Right ventricle myocardium inferior (tissue), 1 donor: ENCODE measurements at places on chromosomes 2 and 18.

- peak; percentile 69 for DNase-seq
Measured at GRCh38 chr2:190996338-190996946, 17.5 kb downstream of the STAT1 start.

DNA sequence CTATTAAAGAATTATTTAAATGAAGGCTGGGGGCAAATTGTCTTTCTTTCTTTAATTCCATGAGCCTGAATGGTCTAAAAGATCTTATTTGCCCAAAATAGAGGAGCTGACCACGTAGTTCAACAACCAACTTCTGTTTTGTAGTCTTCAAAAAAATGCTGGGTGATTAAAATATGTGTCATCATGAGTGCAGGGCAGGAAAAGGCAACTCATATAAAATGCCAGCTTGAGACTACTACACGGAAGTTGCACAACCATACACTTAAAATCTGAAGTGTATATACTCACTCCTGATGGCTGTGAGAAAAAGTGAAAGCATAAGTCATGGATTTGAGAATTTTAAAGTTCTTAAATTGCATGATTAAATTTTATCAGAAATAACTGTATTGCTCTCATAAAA lies 210.9 kb downstream of the DYM start:
- DNase-seq, result no peak

- no peak for DNase-seq
Measured at GRCh38 chr2:170930131-170930990, 1.3 kb downstream of the GORASP2 start.

GRCh38 chr2:55150834-55151233 lies 81.3 kb downstream of the CLHC1 start:
- DNase-seq, result no peak

DNA sequence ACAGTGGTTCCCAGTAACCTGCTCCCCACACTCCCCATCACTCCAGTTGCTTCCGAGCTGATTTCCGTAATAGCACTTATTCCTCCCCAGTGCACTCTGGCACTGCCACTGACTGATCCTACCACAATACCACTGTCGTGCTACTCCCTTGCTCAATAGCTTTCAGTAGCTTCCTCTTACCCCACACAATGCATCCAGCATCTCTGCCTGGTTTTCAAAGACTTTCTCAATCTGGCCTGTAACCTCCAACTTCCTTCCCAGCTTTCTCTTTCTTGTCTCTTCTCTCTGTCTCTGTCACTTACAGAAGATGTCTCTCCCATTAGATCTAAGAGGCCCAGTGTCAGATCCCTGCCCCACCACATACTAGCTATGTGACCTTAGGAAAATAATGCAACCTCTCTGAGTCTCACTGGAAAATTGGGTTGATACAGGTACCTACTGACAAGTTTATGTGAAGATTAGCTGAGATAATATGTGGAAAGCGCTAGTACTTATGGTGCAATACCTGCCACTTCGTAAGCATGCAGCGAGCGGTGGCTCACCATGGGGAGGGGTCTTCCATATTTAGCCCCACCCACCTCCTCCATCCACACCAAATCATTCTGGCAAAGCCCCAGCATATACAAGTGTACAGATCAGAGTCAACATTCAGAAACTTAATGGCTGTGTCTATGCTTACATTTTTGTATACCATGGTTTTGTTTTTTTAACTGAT lies 36.7 kb downstream of the SFXN5 start:
- no peak for DNase-seq
